ENCODE measurements at places on chromosomes 12 and 14. TPM values are rescaled to one million over a fixed set of nuclear protein-coding genes. Genes with fewer than 3 reads are reported as not detected.

- no peak for DNase-seq
These were observed 205.3 kb downstream of the SSPN start for GRCh38 chr12:26400627-26401026.

The PRPH gene
- 0.50 TPM for total RNA-seq

DNA sequence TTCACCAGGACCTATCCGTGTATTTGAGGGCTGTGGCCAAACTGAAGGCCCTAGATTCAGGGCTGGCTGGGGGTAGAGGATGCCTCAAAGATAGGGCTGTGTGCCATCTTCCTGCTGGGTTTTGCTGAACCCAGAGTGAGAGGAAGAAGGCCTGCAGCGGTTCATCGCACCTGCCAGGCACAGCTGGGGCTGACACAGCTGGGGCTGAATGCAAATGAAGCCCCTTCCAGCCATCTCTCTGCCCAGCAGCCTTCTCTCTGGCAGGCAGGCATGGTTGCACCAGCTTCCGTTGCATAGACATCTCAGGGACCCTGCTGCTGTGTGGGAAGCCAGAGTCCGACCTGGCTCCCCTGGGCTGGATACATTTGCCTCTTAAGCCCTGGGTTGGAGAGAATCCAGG is 152.4 kb downstream of the TSPAN9 start:
- DNase-seq: no peak

- DNase-seq: peak; percentile 52
These were observed 344.1 kb upstream of the PDE3A start for GRCh38 chr12:20024194-20024593.

All from fibroblast of lung (primary cell).